H9 (cell line): ENCODE measurements at places on chromosomes 5 and 9.

GRCh38 chr5:169870211-169870610 is 110.1 kb downstream of the INSYN2B start:
- no peak for DNase-seq

- DNase-seq: no peak
Measured at GRCh38 chr5:142798099-142798770, 28.1 kb downstream of the ARHGAP26 start.

- DNase-seq: peak; percentile 40
Measured at GRCh38 chr5:17305964-17306725, 88.7 kb downstream of the BASP1 start.

- DNase-seq: peak; percentile 91
Measured at GRCh38 chr9:74770508-74771261, 117.0 kb downstream of the TRPM6 start.

DNA sequence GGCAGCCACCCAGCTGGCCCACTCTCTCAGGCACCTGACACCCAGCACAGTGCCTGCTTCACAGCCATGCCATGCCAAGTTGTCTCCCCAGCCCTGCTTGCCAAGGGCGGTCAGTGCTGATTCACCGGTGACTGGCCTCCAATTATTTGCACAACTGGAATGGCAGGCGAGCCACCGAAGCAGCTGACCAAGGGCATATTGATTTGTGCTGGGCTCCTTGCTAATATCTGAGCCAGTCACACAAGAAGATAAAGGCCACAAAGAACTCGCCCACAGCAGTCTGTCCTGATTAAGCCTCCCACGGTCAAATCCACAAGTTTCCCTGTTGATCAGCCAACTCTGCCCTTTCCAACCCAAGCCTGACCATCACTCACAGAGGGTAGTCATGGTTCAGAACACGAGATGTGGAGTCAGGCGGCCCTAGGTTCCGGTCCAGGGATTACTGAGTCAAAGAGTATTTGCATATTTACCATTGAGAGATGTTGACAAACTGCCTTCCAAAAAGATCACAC is 6.4 kb upstream of the EEIG1 start:
- DNase-seq: no peak

DNA sequence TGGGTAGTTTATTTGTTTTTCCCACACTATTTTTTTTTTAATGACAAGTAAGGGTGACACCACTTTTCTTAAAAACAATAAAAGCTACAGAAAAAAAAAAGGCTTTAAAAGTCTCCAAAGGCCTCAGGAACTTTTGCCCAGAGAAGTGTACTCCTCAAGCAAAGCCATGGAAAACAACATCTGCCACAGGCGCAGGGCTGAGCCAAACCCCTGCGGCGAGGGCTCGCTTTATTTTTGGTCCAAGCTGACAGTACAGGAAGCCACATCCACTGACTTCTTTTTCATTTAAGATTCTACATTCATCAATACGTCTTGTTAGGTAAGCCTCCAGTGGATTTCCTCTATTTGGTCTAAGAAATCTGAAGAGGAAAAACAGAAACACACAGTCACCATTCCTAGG is 51.9 kb upstream of the IFNK start:
- no peak for DNase-seq

DNA sequence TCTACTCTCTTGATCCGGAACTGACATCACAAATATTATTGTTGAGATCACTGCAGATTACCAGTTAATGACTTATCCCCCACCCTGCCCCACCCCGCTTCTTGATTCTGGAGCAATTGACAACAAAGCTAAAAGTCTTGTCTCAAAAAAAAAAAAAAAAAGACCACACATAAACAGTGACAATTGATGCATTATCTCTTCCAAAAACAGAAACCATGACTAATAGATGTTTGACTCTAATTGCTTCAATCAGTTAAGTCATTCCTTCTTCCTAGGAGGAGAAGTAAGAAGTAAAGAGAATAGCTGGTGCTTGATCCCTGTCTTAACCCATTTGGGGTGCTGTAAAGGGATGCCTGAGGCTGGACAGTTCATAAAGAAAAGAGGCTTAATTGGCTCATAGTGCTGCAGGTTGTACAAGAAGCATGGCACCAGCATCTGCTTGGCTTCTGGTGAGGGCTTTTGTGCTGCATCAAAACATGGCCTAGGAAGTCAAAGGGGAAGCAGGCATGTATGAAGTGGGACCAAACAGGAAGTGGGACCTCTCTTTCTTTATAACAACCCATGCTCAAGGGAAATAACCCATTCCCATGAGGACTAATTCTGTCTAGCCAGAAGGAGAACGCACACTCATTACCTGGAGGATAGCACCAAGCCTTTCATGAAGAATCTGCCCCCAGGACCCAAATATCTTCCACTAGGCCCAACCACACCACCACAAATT is 158.7 kb downstream of the TMEM167A start:
- no peak for DNase-seq

DNA sequence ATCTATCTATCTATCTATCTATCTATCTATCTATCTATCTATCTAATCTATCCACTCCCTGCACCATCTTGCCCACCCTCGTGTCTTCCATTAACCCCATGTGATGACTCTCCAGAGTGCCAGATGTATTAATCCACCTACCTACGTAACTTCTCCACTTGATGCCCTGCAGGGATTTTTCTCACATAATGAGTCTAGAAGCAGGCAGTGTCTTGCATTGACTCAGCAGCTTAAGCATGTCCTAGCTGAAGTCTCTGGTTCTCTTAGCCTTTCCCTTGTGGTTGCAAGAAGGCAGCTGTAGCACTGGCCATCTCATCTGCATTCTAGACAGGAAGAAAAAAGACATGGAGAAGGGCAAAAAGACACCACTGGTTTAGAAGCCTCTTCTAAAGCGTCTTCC is 96.7 kb upstream of the ALDH1B1 start:
- DNase-seq: no peak

- DNase-seq: peak; percentile 23
Measured at GRCh38 chr9:114275246-114276004, 47.5 kb upstream of the ORM1 start.

GRCh38 chr5:79263290-79263689 is 27.4 kb downstream of the JMY start:
- DNase-seq: no peak

- DNase-seq: no peak
Measured at GRCh38 chr9:126235336-126236243, 91.0 kb upstream of the MVB12B start.

- no peak for DNase-seq
Measured at GRCh38 chr9:111897601-111898137, 1.1 kb downstream of the UGCG start.

- peak; percentile 39 for DNase-seq
Measured at GRCh38 chr9:138068601-138069035, 191.0 kb downstream of the CACNA1B start.

DNA sequence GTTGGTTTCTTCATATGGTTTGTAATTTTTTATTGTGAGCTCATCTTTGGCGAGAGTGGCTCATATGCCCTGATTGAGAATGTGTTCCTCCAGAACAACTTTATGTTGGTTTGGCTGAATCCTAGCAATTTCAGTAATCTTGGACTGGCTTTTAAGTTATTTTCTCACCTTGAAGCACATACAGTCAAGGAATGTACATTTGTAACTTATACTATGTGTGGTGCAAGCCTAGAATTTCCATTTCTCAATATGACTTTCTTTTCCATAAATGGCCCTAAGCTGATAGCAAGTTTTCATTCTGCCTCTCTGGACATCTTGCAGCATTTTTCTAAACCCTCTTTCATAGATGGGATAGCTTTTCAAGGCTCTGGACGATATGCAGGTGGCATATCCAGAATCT is 247.5 kb downstream of the DOCK8 start:
- no peak for DNase-seq

- peak; percentile 12 for DNase-seq
Measured at GRCh38 chr5:133390416-133391353, 221.7 kb downstream of the FSTL4 start.

- no peak for DNase-seq
Measured at GRCh38 chr9:123640792-123641222, 284.8 kb downstream of the CRB2 start.

- DNase-seq: peak; percentile 87
Measured at GRCh38 chr9:129225815-129226214, 47.8 kb upstream of the IER5L start.

DNA sequence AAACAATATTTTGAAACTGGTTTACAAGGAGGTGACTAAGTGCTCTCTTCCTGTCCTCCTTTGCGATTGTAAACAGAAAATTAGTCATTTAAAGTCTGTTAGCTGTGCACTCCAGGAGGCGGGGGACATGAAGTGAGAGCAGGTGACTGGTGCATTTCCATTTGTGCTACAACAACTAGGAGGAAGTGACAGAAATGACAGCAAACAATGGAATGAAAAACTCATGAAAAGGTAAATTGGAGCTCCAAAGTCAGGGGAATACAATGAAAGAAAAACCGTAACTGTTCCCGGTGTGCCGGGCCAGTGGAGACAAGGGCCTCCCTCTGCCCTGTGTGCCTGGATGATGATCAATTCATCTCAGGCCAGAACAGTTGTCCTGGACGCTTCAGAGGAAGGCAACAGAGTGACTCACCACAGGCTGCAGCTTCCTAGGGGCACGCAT is 439.9 kb downstream of the GADD45G start:
- DNase-seq: no peak

DNA sequence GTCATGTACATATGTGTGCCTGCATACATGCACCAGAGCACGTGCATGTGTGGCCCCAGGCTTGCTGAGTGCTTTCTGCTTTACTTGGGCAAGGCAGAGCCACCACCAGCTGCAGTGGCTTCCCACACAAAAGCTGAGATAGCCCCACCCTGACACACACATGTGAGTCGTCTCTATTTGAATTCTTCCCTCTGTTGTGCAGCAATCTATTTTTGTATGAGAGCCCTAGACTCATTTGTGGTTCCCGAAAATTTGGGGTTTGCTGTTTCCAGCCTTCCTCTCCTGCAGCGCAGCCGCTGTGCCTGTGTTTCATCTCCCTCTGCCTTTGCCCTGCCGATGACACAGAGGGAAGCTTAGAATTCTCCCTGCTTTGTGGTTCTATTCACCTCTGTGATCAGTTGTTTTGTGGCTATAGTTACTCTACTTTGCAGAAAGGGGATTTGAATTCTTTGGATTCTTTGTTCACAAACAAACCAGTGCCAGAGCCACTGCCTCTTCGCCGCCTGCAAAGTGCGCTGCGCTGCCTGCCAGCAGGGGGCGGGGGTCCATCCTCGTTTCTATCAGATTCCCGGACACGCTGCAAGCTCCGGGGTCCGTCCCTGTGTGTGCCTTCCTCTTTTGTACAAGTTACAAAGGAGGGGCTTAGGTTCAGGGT is 95.8 kb upstream of the DAP start:
- peak; percentile 88 for DNase-seq

GRCh38 chr9:130328349-130328801 is 62.8 kb downstream of the HMCN2 start:
- no peak for DNase-seq

DNA sequence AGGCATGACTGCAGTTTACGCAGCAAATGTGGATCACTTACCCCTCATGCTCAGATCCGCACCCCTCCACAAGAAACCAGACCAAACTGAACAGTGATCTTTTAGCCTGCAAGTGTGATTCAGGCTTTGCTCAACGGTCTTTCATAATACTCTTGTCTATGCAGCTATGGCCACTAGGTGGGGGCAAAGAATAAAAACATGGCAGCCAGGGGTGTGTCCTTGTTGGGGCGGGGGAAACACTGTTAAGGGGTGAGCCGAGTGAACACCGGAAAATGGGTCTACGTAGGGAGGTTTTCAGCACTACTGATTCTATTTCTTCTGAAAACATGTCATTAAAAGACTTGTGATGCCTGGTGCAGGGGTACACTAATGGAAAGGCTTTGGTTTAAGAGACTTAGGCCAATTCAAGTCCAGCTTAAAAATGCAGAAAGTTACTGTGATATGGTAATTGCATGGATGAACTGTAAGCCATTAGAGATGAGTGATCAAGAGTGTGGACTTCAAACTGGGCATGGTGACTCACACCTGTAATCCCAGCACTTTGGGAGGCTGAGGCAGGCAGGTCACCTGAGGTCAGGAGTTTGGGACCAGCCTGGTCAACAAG is 49.9 kb upstream of the GPR151 start:
- peak; percentile 79 for DNase-seq

DNA sequence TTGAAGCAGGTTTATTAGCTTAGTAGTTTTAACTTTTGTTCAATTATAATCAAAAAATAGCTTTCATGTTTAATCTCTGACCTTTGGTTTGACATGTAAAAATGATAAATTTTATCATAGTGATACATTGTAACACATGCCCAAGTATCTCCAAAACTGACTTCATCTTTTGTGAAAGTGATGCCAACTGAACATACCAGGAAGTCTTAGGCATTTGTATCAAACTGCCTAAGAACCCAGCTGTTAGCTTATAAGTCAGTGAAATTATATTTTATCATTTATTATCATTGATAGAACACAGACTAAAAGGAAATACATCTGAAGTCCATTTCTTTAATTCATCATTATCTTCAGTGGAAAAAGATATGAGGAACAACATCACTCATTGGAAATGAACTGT is 39.1 kb downstream of the NIPBL start:
- no peak for DNase-seq

DNA sequence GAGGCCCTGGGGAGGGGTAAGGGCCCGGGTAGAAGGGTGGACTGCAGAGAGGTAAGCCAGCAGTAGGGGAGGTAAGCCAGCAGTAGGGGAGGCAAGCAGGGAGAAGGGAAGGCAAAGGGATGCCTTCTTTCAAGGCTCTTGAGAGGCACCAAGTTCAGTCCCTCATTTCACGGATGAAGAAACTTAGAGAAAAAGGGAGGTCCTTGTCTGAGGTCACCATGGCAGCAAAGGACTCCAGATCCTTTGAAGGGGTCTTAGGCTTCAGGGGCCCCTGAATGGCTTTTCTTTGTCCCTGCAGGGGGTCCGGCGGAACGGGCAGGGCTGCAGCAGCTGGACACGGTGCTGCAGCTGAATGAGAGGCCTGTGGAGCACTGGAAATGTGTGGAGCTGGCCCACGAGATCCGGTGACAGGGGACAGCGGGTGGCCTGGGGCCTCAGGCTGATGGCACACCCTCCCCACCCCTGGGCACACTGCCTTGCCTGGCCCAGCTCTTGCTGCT is 42.6 kb downstream of the RGS3 start:
- DNase-seq: no peak

DNA sequence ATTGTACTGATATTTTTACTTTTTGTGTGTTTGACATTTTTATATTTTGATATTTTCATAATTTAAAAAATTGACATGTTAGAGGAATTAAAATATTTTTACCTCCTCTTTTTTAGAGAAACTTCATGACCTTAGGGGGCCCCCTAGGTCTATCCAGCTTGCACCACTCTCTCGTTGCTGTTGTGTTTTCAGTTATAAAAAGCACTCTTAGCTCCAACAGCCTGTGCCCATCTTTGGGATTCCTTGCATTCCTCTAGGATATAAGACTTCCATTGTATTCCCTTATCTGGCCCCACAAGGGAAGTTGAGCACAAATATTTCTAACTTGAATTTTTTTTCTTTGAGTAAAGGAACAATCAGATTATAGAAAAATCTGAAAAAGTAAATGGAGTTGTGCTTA is 245.3 kb downstream of the SH3GL2 start:
- no peak for DNase-seq
